NCI-H460 (cell line): ENCODE measurements at places on chromosomes 13 and 19. TPM values are rescaled to one million over a fixed set of nuclear protein-coding genes. Genes with fewer than 3 reads are reported as not detected.

Gene DNASE2
- total RNA-seq, result 24.5 and 26.8 TPM in 2 replicates

Gene LRRC25
- not detected in 2 replicates for total RNA-seq

Gene TYROBP
- 0.64 TPM in 1 of 2 replicates, not detected in the other for total RNA-seq

Gene ACP7
- 0.12 and 0.32 TPM in 2 replicates for total RNA-seq

Gene CCL25
- total RNA-seq, result not detected in 2 replicates

Gene ZIC5
- 4.4 and 4.9 TPM in 2 replicates for total RNA-seq

Gene RNF225
- 0.26 TPM in 1 of 2 replicates, not detected in the other for total RNA-seq

Gene ZNF565
- 5.4 and 6.5 TPM in 2 replicates for total RNA-seq

Gene ADGRE2
- total RNA-seq, result 0.43 and 0.45 TPM in 2 replicates

- DNase-seq, result no peak
Observed at GRCh38 chr19:51824281-51825005, 29.5 kb downstream of the FPR3 start.

DNA sequence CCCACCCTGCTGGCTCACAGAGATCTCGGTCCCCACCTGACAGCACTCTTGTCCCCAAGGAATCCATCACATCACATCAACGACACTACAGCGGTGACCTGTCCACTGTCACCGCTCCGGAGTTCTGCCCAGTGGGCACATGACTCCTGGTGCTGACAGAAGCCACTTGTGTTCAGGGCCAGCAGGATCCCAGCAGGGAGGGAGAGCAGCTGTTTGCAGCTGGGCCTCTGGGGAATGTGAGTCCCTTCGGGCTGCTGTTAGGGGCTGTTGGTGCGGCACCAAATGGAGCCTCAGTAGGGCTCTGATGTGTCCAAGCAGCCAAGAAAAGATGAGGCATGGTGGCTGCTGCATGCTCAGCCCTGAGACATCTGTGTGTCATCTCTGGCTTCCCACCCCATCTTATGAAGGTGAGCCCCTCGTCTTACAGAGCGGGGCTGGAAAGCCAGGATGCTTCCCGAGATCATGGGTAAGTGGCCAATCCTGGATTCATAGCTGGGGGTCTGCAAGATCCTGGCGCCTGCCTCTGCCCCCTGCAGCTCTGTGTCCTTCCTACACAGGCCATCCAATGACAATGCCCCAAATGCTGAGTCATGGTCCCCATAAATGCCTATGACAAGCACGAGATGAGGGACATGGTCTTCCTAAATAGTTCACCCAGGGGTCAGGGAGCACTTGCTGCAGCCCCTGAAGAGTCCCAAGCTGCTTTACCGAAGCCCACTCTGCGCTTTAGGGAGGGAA lies 56.0 kb downstream of the F2RL3 start:
- DNase-seq, result no peak

GRCh38 chr13:30159446-30159839 lies 147.9 kb downstream of the KATNAL1 start:
- no peak for DNase-seq

DNA sequence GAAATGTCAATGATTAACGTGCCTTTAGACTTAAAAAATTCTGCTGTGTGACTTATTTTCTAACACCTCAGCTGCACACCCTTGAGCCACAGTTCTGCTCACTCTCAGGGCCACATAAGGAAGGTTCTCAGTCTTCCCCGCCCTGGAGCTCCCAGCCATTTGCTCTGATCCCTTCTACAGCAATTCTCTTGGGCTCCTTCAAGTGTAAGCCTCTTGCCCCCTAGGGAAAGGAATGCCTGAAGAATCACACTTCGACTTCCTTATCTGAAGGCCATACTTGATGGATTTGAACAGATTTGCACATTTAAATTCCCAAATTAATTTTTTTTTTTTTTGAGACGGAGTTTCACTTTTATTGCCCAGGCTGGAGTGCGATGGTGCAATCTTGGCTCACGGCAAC lies 44.2 kb downstream of the RASA3 start:
- no peak for DNase-seq

GRCh38 chr19:14015524-14016035 lies 9.5 kb upstream of the RFX1 start:
- no peak for DNase-seq

GRCh38 chr13:21698817-21699679 lies 28.2 kb downstream of the FGF9 start:
- no peak for DNase-seq

GRCh38 chr13:33454844-33455705 lies 169.5 kb upstream of the STARD13 start:
- DNase-seq, result no peak

- DNase-seq, result no peak
Observed at GRCh38 chr13:45564133-45564776, 51.3 kb downstream of the ERICH6B start.

- no peak for DNase-seq
Observed at GRCh38 chr13:24050292-24050711, 110.2 kb upstream of the SPATA13 start.

GRCh38 chr19:7862413-7862951 lies 11.7 kb downstream of the PRR36 start:
- no peak for DNase-seq

DNA sequence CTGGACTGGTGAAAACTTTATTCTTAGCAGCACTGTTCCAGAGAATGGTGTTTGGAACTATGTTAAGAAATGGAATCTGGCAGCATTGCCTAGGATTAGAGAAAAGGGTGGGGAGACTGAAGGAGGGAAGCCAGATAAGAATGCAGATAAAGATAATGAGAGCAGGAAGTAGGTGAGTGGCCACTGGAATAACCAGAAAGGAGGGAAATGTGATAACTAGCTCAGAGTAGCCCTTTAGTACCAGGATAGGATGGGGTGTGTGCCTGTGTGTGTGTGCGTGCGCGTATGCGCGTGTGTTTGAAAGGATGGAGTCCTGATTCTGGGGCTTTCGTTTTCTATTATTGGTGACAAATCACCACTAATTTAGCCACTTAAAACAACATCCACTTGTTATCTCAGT lies 33.4 kb upstream of the FRY start:
- DNase-seq, result no peak

GRCh38 chr13:33487575-33488243 lies 202.2 kb upstream of the STARD13 start:
- no peak for DNase-seq

DNA sequence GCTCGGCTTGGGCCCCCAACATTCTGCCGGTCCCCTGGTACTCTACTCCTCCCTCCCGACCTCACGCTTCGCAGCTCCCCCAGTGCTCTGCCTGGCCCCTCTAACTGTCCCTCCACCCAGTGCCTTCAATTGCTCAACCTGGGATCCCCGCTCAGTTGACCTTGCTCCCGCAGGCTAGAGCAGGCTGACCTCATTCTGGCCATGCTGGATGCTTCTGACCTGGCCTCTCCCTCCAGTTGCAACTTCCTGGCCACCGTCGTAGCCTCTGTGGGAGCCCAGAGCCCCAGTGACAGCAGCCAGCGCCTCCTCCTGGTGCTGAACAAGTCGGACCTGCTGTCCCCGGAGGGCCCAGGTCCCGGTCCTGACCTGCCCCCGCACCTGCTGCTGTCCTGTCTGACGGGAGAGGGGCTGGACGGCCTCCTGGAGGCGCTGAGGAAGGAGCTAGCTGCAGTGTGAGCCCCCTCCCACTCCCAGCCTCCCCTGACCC lies 3.6 kb downstream of the GTPBP3 start:
- no peak for DNase-seq

GRCh38 chr19:4357095-4357797 lies 13.9 kb downstream of the MPND start:
- DNase-seq, result no peak

GRCh38 chr13:51698352-51698751 lies 105.6 kb downstream of the DHRS12 start:
- no peak for DNase-seq

DNA sequence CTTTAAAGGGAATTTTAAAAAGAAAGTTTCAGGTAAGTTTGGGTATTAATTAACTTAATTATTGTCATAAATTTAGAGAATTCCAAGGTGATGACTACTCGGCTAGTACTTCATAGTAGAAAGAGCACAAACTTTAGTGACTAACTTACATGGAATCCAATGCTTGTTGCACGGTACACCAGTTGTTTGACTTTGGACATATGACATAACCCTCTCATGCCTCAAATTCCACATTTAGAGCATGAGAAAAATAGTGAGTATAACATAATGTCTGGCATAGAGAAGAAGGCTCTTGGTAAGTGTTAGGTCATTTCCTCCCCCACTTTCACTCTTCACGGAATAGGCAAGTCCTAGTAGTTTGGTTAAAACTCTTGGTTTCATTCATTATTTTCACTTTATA lies 1249.4 kb upstream of the SLC10A2 start:
- no peak for DNase-seq

DNA sequence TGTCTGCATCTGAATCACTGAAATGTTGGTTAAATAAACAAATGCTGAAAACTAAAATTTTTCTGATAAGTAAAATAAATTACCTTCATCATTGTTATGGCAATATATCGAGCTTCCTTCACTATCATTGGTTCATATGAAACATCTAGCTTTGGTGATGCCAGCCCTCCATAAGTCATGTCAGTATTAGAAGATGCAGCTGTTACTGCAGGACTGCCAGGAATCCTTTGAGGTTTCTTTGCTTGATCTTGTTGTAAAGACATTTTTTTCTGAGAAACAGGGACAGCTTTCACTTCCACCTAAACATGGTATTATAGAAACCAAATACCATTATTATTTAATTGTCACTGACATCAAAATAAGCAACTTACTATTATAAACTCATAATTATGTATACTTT lies 123.7 kb upstream of the FBXL3 start:
- no peak for DNase-seq

DNA sequence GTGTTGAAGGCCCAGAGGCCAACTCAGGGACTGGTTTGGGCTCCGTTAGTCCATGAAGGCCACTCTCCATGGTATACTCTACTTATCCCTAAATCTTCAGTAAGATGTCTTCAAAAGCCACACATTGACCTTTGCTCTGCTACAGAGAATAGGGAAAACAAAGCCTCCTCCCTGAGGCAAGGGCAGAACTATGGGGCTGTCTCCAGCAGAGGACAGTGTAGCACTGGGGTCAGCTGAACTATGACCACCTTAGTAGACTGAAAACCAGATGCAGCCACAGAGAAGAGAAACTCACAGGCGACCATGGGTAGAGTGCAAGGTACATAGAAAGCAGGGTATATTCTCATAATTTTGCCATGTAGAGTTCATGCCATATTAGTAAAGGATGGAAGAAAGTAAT lies 587.4 kb downstream of the LMO7 start:
- no peak for DNase-seq

DNA sequence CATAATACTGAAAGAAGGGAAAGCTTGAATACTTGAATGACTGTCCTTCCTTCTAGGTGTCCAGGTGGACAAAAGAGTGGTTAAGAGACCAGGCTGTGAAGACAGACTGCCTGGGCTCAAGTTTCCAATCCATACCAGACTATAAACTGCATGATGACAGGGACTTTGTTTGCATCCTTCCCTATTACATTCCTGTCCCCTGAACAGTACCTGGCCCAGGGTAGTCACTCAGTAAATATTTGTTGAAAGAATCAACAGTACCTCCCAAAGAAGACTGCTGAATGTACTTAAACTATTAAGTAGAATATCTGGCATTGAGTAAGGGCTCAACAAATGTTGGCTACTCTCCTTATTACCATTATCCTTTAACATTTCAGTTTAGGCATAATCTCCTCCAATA lies 29.7 kb downstream of the MIPEP start:
- DNase-seq, result no peak

GRCh38 chr13:33132644-33133440 lies 116.6 kb downstream of the KL start:
- no peak for DNase-seq

DNA sequence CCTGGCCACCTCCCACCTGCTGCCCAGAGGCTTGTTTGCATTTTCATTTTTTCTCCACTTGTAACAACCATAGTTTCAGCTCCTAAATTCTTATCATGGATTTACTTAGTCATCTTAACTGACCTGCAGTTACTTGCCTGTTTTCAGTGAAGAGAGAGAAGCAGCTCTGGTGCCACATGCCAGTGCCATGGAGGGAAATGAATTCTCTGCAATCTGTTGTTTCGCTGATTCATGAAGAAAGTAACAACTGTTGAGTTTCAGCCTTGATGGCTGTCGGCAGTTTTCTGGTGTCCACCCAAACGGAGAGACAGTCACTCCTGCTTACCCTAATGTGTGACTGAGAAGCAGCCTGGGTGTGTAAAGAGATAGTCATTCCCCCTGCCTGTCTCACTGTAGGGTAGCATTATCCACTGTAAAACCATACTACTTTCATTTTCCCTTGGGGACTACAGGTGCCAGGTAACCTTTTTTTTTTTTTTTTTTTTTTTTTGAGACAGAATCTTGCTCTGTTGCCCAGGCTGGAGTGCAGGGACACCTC lies 116.1 kb downstream of the DNAJC3 start:
- no peak for DNase-seq

DNA sequence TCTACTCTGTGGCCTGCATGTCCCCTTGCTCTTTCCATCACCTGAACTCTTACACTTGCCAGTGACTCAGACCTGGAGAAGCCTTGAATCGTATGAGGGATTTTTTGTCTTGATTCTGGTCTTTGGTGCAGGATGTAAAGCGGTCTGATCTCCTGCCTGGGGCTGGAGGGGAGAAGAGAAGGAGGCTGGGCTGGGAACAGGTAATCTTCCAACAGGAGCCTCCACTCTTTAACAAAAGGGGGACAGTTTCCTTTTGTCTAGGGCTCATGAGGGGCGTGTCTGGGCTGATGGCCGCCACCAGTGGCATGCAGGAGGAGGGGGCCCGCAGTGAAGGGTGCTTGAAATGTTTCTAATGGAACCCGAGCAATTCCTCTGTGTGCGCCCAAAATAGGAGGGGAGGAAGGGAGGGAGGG lies 24.7 kb downstream of the NFIX start:
- DNase-seq, result no peak

- no peak for DNase-seq
Observed at GRCh38 chr13:80161896-80162295, 179.0 kb downstream of the SPRY2 start.

- DNase-seq, result no peak
Observed at GRCh38 chr13:31504918-31505317, 234.4 kb upstream of the RXFP2 start.

DNA sequence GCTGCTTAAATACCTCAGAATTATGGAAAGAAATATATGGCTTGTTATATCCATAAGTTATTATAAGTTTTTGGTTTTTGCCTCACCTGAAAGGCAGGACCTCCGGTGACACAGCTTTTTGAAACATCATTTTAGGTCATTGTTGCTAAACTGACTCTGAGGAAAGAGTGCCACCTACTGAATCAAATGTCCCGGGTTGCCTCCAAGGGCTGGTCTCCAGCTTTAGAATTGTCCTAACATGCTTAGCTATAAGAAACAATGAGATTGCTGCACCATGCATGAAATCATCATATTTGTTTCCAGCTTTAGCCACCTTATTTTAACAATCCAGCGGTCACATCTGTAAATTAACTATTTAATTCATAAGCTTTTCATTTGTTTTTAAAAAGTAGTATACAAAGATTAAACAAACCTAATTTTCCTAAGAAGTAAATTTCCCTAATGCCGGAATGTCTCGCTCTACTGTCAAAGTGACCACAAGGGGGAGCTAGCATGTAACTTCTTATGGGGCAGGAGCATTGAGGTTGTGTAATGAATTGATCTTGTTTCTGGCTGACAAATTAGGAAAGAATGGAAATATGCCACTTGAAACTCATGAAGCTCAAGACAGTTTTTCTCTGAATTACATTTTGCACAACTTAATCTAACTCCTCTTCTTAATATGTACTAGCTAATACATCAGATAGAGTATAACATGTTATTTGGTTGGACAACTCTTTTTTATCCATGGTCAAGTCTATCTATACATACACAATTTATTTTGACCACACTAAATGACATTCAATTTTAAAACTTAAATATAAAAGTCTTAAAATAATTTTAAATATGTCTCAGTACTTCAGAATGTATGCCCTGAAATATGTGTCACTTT lies 6.7 kb upstream of the PCDH17 start:
- peak; percentile 56 for DNase-seq

GRCh38 chr13:87680298-87680697 lies 9.1 kb downstream of the SLITRK5 start:
- no peak for DNase-seq
